ENCODE measurements at places on chromosomes 1 and 21.

- no peak for DNase-seq
Observed at GRCh38 chr1:24047110-24047477, 64.8 kb downstream of the MYOM3 start.

- DNase-seq = no peak
Observed at GRCh38 chr1:208829595-208829994, 585.4 kb upstream of the PLXNA2 start.

- no peak for DNase-seq
Observed at GRCh38 chr1:21775550-21775914, 7.4 kb downstream of the USP48 start.

DNA sequence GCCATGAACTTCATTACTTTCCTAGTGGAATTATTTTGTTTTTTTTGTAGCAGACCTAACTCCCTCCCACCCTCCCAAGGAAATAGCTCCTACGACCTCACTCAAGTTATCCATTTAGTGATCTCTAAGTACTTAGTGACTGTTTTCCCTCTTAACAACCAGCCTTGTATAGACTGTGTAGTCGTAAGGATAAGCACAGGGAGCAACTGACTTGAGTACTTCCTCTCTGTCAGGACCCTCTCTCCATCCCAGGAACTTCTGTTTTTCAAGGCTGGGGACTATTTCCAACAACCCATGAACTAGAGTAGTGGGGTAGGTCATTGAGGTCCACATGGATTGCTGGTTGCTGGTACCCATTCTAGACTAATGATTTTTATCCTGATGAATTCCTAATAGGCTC, 1.9 kb downstream of the AGO1 start:
- DNase-seq = no peak

GRCh38 chr1:46401154-46401913, 7.2 kb downstream of the FAAH start:
- DNase-seq = no peak

- DNase-seq = no peak
Observed at GRCh38 chr1:92808381-92808780, 23.5 kb upstream of the RPL5 start.

- no peak for DNase-seq
Observed at GRCh38 chr1:99131546-99131945, 126.9 kb upstream of the PLPPR5 start.

DNA sequence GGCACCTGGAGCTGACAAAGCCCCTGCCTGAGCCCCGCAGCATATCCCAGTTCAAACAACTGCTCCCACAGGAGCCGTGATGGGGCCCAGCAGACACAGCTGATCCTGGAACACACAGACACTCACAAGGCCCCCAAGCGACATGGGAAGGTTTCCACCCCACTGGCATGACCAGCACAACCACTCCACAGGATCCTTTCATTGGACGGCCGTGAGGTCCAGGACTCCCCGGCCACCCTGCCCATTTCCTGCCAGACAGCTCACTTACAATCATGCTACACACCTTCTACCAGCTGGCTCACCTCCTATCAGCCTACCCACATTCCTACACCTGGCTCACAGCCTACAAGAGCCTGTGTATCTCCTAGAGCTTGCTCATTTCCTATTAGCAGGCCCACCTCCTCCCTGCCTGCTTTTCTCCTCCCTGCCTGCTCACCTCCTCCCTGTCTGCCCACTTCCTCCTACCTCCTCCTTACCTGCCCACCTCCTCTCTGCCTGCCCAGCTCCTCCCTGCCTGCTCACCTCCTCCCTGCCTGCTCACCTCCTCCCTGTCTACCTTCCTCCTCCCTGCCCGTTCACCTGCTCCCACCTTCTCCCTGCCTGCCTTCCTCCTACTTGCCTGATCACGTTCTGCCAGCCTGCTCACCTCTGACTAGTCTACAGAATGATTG, 73.9 kb downstream of the MATN1 start:
- no peak for DNase-seq

- no peak for DNase-seq
Observed at GRCh38 chr1:245870698-245871097, 636.4 kb downstream of the SMYD3 start.

GRCh38 chr1:168141871-168142385, 5.2 kb upstream of the GPR161 start:
- DNase-seq = no peak

- no peak for DNase-seq
Observed at GRCh38 chr1:114208106-114208505, 54.4 kb upstream of the SYT6 start.

DNA sequence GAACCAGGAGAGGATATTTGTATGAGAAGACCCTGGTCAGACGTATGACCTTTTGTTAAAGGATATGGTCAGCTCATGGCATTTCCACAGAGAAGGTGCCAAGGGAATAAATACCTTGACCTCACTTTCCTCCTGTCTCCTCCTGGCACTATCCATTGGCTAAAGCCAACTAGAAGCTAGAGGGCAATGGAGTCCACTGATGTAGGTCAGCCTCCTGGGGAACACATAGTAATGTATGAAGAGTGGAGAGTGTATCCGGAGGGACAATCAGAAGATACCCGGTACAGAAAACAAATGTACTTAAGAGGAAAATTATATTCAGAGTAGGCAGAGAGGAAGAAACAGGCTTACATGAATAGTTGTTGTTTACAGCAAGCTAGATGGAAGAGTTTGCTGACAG, 698 bp upstream of the NTMT2 start:
- DNase-seq = no peak

- DNase-seq = no peak
Observed at GRCh38 chr21:27202301-27202700, 235.4 kb upstream of the ADAMTS5 start.

DNA sequence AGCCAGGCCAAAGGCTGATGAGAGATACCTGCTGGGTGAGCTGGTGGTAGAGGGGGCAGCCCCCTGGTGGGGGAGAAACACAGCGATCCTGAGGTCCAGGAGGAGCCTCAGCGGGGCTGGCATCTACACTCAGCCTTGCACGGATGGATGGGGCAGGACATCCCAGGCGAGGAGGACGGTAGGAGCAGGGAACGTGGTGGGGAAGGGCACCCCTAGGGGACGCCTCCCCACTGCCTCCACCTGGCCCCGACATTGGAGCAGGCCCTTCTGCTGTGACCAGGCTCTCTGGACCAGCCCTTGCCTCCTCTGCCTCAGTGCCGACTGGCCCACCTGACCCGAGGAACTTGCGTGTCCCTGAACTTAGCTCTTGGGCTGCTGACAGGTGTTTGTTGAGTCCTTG, 6.4 kb upstream of the MMEL1 start:
- DNase-seq = no peak

GRCh38 chr1:5603353-5604104, 388.7 kb downstream of the NPHP4 start:
- no peak for DNase-seq

- no peak for DNase-seq
Observed at GRCh38 chr1:41608211-41608610, 123.7 kb upstream of the EDN2 start.

- no peak for DNase-seq
Observed at GRCh38 chr1:112172294-112172882, 182.9 kb upstream of the KCND3 start.

GRCh38 chr1:245742896-245743295, 588.1 kb downstream of the KIF26B start:
- DNase-seq = no peak

DNA sequence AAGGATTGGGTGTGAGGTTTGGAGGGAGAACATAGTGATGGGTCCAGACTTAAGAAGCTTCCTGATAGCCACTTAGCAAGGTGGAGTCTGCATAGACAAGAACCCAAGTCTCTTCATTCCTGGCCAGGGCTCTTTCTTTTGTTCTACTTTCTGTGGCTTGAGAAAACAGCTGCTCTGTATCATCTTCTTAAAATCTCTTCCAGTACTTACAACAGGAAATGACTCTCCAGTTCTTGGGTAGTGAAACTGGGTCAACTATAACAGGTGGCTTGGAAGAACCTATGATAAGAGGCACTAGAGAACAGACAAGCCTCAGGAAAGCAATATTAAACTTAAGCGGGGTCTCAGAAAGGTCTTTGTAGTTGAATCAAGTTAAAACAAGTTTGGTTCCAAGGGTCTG, 148.1 kb upstream of the USP24 start:
- DNase-seq = no peak

- no peak for DNase-seq
Observed at GRCh38 chr21:29181799-29182470, 51.5 kb downstream of the MAP3K7CL start.

GRCh38 chr1:25036117-25036546, 106.1 kb upstream of the RUNX3 start:
- no peak for DNase-seq

DNA sequence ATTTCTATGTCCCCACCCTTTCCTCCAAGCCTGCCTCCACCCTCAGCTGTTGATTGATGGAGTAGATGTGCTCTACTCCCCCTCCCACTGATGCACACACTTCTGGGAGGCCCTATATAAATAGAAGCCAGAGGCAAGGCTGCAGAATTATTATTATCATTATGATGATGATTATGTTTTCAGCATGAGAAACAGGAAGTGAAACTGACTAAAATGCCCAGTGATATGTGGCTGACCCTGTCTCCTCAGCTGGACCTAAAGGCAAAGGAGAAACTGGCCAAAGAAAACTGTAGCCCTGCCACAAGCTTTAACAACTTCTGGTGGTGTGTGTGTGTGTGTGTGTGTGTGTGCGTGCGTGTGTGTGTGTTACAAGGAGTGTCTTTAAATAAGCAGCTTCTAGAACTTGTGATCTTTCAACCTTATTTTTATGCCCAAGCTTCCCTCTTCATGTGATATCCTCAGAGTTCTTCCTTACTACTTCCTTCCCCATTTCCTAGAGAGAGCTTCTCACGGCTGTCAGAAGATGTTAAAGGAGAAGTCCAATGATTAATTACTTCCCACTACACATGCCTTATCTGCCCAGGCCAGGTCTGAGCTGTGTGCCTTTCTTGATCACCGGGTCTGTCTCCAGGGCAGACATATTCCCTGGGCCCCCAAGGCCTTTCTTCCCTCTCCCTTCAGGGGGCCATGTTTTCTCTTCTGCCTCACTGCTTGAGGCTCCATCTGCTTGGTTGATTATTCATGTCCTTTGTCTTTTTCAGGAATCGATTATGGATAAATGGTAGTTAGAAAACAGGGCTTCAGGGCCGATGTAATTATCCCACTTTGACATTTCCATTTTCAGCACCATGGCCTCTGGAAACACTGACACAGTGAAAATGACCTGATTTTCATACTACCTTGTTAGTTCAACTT, 11.6 kb upstream of the MAPKAPK2 start:
- no peak for DNase-seq

- DNase-seq = no peak
Observed at GRCh38 chr1:4449972-4450371, 204.4 kb upstream of the AJAP1 start.

- DNase-seq = no peak
Observed at GRCh38 chr1:194279975-194280374, 1093.6 kb upstream of the B3GALT2 start.

GRCh38 chr21:16423921-16424320, 694.1 kb downstream of the USP25 start:
- no peak for DNase-seq

DNA sequence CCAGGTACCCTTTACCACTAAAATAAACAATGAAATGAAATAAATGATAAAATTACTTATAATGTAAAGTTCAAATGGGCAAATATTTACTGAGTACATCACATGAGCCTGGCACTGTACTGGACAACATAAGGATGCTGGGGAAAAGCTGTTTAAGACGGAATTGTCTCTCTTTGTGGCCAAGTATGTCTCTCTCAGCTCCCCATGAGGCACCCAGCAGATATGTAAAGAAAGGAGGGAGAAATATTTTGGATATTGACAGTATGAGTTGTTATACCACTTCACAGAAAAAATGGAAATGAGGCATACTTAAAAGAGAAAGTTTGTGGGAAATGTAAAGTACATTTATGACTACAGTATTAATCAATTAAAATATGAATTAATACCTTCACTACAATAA, 1.0 kb upstream of the TNFSF4 start:
- no peak for DNase-seq

- DNase-seq = no peak
Observed at GRCh38 chr1:243454328-243454997, 198.6 kb downstream of the SDCCAG8 start.

DNA sequence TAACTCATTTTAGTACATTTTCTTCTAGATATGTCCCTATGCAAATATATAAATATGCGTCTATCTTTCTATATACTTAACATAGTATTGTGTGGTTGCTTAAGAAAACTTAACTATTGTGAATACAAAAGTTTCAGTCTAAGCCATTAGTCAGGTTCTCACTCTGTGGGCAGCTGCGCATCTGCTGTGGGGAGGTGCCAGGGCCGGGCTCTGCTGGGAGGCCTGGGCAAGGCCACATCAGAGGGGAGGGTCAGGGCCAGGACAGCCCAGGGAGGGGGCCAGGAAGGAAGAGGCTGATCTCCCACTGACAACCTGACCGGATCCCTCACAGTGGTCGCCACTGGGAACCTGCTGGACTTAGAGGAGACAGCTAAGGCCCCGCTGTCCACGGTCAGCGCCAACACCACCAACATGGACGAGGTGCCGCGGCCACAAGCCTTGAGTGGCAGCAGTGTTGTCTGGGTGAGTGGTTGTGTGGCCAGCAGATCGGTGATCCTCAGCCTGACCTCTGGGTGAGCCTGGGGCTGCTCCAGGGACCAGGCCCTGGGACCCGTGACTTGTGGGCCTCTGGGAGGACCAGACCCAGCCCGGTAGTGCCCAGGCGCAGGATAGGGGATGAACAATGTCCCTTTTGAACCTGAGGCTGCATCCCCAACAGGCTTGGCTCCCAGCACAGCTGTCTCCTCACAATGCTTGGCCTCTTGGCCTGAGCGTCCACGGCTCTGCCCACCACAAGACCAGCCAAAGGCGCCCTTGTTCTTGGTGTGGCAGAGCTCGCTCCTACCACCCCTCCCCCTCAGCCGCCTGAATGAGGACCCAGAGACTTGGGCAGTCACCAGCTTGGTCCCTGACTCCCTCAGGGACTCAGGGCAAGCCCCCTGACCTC, 20.2 kb downstream of the LDLRAP1 start:
- DNase-seq = no peak

DNA sequence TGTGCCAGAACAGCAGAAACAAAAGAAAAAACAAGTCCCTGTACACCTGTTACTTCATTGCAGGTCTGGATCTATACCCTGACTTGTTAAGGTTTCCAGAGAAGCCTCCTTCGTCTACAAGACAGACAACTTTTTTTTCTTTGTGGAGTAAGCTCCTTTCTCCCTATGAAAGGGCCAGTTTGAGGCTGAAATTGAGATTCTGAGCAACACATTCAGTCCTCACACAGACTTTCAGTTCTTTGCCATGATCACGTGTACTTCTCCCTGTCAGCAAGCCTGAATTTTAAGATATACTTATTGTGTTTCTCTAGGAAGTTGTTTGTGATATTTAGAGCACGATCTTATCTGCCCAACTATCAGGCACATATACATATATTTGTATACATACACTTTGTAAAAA, 374.0 kb downstream of the NTNG1 start:
- DNase-seq = no peak

- no peak for DNase-seq
Observed at GRCh38 chr1:246647113-246647512, 77.1 kb upstream of the SCCPDH start.

GRCh38 chr1:206824331-206824730, 41.1 kb upstream of the IL20 start:
- no peak for DNase-seq

DNA sequence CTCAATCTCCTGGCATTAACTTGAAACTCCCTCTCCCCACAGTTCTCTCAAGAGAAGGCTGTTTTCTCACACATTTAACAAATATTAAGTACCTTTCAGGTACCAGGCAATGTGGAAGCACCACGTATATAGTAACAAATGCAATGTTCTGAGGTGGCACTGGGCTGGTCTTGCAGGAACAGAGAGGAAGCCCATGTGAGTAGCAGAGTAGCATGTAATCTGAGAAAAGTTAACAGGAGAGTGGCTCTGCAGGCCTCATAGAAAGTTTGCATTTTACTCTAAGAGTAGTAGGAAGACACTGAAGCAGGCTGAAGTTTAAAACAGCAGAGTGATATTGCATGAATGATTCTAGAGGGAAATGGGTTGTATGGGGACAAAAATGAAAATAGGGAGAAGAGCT, 21.0 kb downstream of the ZNF281 start:
- no peak for DNase-seq
